Upper lobe of left lung (tissue), 6 donors: ENCODE measurements at places on chromosomes 11 and 22.

GRCh38 chr11:24413391-24413790 is 83.5 kb upstream of the LUZP2 start:
- DNase-seq: no peak

DNA sequence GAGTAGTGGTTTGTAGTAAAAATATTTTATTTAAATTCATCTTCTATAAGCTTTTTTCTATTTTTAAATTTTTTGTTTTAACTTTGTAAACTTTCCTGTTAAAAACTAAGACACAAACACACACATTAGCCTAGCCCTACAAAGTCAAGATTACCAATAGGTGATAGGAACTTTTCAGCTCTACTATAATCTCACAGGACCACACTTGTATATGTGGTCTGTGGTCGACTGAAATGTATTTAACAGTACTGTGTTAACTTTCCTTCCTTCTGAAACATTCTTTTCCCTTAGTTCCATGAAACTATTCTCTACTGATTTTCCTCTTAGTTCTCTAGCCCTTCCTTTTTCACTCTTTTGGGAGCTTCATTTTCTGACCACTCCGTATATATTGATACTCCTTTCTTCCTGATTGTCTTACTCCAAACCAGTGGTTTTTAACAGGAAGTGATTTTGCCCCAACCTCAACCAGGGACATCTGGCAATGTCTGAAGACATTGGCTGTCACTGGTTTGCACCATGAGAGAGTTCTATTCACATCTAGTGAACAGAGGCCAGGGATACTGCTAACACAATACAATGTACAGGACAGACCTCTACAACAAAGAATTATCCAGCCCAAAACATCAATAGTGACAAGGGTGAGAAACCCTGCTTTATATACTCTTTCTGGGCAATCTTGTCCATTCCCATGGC is 8.8 kb downstream of the ZW10 start:
- DNase-seq: no peak

- DNase-seq: peak; percentile 35
These were observed 1.8 kb downstream of the SIK3 start for GRCh38 chr11:117096201-117096991.

GRCh38 chr22:23888615-23889401 is 5.4 kb upstream of the MIF start:
- no peak for DNase-seq

- DNase-seq: no peak
These were observed 11.6 kb downstream of the LMNTD2 start for GRCh38 chr11:548700-549603.

GRCh38 chr11:34292111-34292510 is 65.7 kb downstream of the ABTB2 start:
- DNase-seq: no peak

DNA sequence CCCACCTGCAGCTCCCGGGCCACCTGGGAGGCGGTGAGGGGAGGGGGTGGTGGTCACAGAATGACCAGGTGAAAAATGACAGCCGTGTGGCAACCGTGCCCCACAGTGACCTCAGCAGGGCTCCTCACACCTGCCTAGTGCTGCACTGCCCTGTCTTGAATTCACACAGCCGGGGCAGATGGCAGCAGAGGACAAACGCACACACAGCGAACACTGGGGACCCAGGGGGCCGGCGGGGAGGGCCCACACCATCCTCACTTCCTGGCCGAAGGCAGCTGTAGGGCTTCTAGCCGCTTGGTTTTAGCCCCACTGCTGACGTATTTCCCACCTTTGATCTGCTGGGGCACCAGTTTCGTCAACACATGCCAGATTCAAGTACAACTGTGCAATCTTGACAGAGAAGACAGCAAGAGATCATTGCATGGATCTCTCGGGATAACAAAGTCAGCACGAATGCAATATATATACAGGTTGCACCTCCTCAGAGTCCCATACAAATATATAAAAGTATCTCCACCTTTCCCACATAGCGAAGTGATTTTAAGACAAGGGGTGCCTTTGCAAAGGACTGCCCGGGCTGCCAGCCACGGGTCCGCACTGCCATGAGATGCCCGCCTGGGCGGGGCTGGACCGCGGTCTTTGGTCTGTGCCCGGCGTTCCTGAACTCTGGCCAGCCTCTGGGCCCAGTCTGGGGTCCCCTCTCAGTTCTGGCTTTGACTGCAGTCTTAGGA is 26.9 kb downstream of the TRMU start:
- peak; percentile 80 for DNase-seq

GRCh38 chr11:76380159-76380976 is 564 bp downstream of the THAP12 start:
- peak; percentile 23 for DNase-seq

- no peak for DNase-seq
These were observed 20.9 kb upstream of the MICAL2 start for GRCh38 chr11:12089473-12089872.
